DMS153 (cell line): ENCODE measurements at places on chromosomes 12 and 14.

DNA sequence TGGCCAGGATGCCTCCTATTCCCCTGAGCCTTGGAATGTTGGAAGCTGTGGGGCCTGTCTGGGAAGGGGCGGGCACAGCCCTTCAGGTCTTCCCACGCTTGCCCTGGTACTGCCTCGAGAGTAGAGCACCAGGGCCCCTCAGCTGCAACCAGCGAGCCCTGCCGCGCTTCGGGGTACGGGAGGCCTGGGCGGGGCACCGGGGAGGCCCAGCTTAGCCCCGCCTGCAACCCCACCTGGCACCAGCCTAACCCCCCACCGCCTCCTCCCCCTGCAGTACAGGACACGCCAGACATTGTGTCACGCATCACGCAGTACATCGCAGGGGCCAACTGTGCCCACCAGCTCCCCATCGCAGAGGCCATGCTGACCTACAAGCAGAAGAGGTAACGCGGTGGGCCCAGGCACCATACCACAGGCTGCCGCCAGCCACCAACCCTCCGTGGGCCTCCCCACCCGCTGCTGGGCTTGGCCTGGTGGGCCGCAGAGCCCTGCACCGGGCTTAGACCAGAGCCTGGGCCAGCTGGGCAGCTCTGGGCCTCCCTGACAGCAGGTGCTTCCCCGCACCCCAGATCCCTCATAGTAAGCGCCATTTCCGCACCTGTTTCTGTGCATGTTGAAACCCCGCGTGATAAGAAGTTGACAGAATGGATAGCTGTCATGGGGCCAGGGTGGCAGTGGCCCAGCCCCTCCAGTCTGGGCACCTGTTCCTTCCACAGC lies 13.6 kb upstream of the TEX22 start:
- DNase-seq: no peak

- DNase-seq: no peak
Measured at GRCh38 chr12:75842090-75842489, 189.5 kb downstream of the PHLDA1 start.

DNA sequence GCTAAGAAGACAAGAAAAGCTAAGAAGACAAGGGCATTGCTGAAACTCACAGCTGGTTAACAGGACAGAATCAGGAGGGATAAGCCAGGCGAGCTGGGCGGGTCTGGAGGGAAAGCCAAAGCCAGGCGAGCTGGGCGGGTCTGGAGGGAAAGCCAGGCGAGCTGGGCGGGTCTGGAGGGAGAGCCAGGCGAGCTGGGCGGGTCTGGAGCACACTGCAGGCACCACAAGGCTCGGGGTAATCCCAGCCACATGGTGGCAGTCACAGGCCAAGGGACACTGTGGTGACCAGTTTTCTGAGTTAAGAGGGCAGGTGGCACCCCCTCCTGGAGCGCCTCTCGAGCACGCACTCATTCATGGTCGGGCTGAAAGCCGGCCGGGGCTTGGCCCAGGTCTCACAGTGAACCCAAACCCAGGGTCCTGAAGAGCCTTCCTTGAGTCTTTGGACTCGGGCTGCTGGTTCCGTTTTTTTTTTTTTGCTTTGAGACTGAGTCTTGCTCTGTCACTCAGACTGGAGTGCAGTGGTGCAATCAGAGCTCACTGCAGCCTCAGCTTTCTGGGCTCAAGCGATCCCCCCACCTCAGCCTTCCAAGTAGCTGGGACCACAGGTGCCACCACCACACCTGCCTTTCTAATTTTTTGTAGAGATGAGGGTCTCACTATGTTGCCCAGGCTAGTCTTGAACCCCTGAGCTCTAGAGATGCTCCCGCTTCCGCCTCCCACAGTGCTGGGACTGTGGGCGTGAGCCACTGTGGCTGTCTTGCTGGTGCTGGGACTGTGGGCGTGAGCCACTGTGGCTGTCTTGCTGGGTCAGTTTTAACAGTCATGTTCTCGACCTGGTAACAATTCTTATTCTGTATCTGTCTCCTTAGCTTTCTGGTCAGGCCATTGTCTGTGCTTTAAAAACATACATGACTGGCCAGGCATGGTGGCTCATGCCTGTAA lies 40.2 kb downstream of the HSP90AA1 start:
- DNase-seq: peak; percentile 2

- DNase-seq: no peak
Measured at GRCh38 chr12:54129028-54129903, 59.5 kb downstream of the SMUG1 start.

- no peak for DNase-seq
Measured at GRCh38 chr14:94125659-94126418, 3.6 kb downstream of the IFI27L2 start.
